ENCODE measurements at places on chromosomes 1 and 21.
A peak's percentile ranks its signal among the peaks of the same experiment; 100 is the strongest.

DNA sequence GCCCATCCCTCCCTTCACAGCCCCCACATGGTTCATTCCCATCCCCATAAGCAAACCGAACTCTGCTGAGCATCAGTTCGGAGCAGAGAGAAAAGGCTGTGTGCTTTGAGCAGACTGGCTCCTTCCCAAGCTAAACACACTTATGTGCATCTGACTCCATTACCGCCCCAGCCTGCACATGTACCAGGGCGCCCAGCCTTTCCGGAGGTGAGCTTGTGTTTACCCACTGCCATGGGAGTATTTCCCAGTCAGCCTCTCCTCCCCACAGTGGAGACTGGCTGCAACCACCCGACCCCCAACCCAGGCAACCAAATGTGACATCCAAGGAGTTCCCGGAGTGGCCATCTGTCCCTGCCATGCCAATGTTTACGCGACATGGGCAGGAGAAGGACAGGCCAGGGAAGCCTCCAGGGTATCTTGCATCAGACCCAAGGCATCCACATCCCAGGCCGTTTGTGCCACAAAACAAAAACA is 9.4 kb downstream of the TIAM1 start:
- no peak for DNase-seq

GRCh38 chr1:52635321-52636089 is 2.5 kb downstream of the SHISAL2A start:
- DNase-seq = no peak

GRCh38 chr1:15702722-15703550 is 18.8 kb downstream of the PLEKHM2 start:
- no peak for DNase-seq

DNA sequence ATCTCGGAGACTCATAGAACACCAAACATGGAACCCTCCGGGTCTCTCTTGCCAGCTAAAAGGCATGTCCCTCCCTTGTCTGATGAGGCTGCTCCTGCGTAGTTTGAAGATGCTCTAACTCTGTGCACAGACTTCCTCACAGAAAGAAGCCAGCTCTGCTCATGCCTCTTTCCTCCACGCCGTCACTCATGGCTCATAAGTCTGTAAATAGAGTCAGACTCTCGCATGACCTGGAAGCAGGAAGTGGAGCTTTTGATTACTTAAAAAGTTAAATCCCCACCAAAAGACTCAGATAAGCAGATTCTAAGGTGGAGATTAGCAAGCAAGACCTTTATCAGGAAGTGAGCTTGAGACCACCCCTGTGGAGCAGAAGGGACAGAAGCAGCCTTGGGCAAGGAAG is 171.6 kb downstream of the TRIM33 start:
- DNase-seq = no peak

- DNase-seq = no peak
Observed at GRCh38 chr1:94714152-94714551, 106.0 kb upstream of the SLC44A3 start.

- no peak for DNase-seq
Observed at GRCh38 chr1:207823531-207823879, 71.7 kb downstream of the CD46 start.

- DNase-seq = no peak
Observed at GRCh38 chr1:180137776-180138175, 16.9 kb upstream of the QSOX1 start.

- no peak for DNase-seq
Observed at GRCh38 chr1:175792136-175792535, 48.7 kb upstream of the TNR start.

- DNase-seq = peak; percentile 78
Observed at GRCh38 chr1:97943354-97943753, 22.5 kb upstream of the DPYD start.

DNA sequence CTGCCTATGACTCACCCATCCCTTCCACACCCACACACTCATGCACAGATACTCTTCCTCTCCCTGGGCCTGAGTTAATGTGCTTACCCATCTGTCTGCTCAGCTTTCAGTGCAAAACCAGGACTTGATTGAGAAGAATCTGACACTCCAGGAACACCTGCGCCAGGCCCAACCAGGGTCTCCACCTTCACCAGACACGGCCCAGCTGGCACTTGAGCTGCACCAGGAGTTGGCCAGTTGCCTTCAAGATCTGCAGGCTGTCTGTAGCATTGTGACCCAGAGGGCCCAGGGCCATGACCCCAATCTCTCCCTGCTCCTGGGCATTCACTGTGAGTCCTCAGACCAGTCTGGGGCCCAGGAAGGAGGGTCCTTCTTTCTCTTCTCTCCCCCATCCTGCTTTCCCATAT is 3.5 kb upstream of the SH3BGRL3 start:
- no peak for DNase-seq

- DNase-seq = no peak
Observed at GRCh38 chr1:31759298-31760023, 4.7 kb downstream of the ADGRB2 start.

GRCh38 chr1:185819798-185820197 is 85.6 kb downstream of the HMCN1 start:
- DNase-seq = no peak

- DNase-seq = no peak
Observed at GRCh38 chr1:168491527-168492164, 52.2 kb downstream of the XCL2 start.

DNA sequence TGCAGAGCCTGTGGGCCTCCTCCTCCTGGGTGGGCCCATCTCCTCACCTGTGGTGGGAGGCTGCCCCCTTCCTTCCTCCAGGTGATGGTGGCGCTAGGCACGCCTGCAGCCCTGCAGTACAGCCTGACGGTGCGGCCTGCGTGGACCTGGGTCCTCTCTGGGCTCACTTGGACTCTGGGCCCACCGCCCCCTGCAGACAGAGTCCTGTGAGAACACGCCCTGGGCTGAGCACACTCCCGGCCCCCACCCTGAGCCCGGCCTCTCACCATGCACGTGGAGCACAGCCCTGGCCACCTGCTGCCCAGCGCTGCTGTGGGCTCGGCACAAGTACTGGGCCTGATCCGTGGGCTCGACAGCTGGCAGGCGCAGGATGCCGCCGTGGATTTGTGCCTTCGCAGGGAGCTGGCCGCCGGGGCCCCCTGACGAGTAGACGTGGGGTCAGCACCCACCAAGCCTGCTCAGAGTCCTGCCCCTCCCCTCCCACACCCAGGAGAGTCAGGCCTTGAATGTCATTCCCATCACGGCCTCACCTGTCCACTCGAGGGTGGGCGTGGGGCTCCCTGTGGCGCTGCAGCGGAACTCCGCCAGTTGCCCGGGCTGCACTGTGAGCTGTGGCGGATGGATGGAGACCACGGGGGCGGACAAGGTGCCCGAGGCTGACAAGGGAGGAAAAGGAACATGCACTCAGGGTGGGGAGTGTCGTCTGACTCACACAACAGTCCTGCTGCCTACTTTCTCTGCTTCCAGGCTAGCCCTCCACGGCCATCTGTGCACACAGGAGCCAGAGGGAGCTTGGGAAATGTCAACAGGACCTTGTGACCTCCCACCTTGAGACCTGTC is 43.4 kb downstream of the LDLRAD2 start:
- DNase-seq = no peak

DNA sequence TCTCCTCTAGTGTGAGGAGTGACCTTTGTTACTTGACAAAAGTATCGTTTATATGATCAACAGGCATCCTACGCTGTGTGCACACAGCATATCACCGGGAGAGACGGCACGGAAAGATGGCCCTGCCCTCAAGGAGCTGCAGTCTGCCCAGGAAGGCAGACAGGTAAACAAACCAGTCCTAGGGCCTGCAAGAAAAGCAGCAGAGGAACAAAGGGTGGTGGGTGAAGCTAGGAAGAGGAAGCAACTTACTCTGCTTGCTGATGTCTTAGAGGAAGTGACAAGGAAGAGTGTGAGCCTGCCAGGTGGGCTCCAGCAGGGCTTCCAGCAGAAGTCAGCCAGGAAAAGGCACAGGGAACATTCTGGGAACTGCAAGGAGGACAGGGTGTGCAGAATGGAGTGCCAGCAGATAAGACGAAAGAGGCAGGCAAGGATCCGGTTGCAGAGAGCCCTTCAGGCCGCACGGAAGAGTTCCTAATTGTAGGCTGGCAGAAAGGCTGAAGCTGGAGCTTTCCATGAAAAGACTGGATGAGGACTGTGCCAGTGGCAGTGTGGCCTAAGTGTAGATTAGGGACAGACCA is 106.7 kb downstream of the SLC45A1 start:
- no peak for DNase-seq

- no peak for DNase-seq
Observed at GRCh38 chr1:85689775-85690404, 18.3 kb downstream of the ZNHIT6 start.

GRCh38 chr1:209583408-209583807 is at the start of gene CAMK1G:
CAMK1G (plus strand) TSS chr1:209583714; CDS start chr1:209594984, 11,270 bp downstream.
- DNase-seq = peak; percentile 54

DNA sequence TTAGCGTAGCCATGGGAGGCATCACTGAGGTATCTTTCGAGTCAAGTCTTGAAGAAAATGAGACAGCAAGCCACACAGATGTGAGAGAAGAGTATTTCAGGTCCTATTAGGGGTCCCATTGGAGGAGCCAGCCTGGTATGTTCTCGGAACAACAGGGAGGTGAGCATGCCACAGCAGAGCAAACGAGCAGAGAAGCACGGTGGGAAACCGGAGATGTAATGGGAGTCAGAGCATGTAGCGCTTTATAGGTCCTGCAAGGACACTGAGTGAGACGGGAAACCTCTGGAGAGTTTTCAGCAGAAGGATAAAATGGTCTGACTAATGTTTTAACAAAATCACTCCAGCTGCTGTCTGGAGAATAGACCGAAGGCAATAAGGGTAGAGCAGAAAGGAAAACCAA is 15.9 kb downstream of the H3-3A start:
- DNase-seq = no peak

DNA sequence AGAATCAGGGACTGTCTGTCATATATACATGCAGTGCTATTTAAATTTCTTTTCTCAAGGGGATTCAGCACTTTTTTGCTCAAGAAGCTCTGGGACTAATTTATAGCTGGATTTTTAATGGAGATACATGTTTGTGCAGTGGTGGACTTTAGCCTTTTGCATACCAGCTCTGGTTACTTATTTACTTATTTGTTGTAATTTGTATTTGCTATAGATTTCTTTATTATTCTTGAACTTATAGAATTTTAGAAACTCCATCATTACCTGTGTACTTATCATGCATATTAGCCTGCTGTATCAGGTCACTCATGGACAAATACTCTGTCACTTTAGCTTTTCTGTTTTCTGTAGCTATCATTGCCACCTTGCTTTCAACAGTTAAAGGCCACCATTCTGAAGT is 1296.9 kb upstream of the TMPRSS15 start:
- DNase-seq = no peak

- peak; percentile 20 for DNase-seq
Observed at GRCh38 chr1:152440635-152441471, 26.8 kb upstream of the CRNN start.

- peak; percentile 41 for DNase-seq
Observed at GRCh38 chr1:91282695-91283420, 121.8 kb downstream of the HFM1 start.

DNA sequence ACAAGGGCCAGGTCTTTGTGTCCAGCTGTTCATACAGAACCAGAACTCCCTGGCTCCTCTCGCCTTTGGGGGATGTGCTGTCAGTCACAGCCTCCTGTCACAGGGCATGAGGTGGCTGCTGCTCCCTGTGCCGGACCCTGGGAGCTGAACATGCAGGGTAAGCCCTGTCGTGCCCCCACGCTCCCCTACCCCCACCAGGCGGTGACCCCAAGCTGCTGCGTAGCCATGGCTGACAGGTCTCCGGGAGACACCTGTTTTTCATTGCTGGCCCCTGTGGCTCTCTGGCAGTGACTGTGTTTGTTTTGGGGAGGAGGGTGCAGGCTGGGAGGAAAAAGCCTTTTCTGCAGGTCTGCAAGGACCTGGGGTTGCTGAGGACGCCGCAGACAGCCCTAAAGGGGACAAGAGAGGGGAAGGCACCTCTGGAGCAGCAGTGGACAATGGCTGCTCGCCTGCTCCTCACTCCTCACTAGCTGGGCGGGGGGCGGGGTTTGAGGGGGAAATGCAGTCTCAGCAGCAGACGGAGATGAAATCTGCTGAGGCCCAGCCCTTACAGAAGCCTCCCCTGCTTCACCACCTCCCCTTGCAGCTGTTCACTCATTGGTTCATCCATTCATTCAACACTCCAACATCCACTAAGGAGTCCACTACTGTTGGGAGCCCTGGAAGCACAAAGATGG is 81.4 kb downstream of the TRABD2B start:
- no peak for DNase-seq

GRCh38 chr1:33256221-33256470 is 146 bp upstream of the ZNF362 start:
- DNase-seq = no peak

- no peak for DNase-seq
Observed at GRCh38 chr1:13228343-13228781, 2.4 kb upstream of the PRAMEF18 start.

DNA sequence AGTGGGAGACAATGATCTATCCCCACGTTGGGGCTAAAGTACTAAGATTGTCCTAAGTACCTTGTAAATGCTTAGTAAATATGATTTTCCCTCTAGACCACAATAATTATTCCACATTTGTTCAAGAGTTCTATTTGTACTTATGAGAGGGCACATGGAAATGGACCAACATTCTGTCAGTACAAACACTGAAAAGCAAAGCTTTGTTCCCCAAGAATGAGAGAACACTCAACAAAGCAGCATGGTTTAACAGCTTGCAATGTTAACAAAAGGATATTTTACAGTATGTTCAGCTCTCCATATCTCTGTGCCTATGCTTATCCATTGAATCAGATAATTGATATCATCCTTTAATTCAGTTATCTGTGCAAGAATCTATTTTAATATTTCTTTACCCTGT is 35.4 kb downstream of the RBM11 start:
- DNase-seq = no peak

DNA sequence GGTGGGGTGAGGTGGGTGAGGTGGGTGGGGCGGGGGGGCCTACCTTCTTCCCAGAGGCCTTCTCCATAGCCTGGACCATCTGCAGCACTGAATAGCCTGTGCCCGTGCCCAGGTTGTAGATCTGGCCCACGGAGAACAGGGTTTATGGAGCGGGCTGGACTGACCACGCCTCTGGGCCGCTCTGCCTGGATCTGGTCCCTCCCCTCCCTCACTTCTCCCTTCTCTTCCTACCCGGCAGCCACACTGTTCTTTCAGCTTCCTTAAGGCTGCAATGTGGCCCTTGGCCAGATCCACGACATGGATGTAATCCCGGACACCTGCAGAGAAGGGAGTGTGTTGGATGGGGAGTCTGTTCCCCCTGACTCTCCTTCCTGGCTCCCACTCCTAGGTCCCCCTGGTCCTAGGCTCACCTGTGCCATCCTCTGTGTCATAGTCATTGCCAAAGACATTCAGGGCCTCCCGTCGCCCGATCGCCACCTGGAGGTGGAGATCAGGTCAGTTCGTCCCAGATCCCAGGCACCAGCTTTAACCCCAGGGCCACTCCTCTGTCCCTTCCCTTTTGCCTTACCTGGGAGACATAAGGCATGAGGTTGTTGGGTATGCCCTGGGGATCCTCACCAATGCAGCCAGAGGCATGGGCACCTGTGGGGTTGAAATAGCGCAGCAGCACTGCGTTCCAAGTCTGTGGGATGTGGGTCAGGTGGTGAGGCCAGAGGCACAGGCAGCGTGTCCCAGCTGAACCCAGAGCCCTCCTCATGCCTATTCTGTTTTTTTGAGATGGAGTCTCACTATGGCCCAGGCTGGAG is 3.9 kb downstream of the GALE start:
- no peak for DNase-seq

All from fibroblast of skin of left quadriceps (primary cell).